ENCODE measurements at places on chromosomes 12 and 14. TPM values are rescaled to one million over a fixed set of nuclear protein-coding genes. Genes with fewer than 3 reads are reported as not detected.

- no peak for DNase-seq
These were observed 67.9 kb upstream of the BEGAIN start for GRCh38 chr14:100654814-100655740.

GRCh38 chr12:52164624-52165023, 27.2 kb downstream of the KRT80 start:
- no peak for DNase-seq

DNA sequence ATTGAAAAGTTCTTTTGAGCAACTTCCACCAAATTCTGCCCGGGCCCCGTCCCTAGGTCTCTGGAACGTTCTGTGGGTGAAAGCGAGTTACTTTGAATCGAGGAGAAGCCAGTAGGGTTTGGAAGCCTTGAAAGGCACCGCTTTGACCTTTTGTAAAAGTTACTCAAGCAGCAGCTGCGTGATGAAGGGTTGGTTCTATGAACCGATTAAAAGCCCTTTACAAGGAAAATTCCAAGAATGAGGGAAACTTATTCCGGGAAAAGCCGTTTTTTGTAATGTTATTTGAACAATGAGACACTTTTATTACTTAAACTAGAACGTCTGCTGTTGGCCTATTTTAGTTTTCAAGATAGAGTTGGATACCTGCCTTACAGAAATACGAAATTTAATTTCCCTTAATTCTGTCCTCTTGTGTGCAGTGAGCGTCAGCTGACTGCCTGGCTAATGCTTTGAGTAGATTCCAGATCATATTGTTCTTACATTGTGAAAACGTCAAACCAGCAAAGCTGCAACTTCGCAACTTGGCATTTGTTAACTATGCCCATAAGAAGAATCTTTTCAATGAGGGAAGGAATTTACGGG, 906 bp downstream of the LARP4 start:
- DNase-seq: peak; percentile 26

Gene PAPOLA
- total RNA-seq: 151 TPM

GRCh38 chr14:95191445-95192199, 34.3 kb upstream of the DICER1 start:
- no peak for DNase-seq

GRCh38 chr12:63804746-63805145, 25.0 kb downstream of the RXYLT1 start:
- no peak for DNase-seq

DNA sequence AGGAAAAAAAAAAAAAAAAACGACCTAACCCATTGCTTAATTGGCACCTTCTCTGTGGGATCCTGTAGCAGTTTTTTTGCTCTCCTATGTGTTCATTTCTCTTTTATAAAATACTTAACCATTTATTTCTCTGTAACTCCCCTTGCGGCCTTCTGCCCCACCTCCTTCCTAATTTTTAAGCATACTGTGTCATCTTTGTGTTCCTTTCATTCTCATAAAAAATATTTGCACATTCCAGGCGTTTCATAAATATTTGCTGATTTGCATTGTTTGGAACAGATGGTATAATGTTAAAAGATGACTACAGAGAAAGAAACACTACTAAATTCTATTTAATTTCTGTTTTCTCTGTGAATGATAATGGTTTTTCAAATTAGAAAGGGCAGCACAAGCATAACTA, 77.9 kb downstream of the NPAS3 start:
- no peak for DNase-seq

- no peak for DNase-seq
These were observed 2.9 kb downstream of the POLR3B start for GRCh38 chr12:106360400-106360994.

DNA sequence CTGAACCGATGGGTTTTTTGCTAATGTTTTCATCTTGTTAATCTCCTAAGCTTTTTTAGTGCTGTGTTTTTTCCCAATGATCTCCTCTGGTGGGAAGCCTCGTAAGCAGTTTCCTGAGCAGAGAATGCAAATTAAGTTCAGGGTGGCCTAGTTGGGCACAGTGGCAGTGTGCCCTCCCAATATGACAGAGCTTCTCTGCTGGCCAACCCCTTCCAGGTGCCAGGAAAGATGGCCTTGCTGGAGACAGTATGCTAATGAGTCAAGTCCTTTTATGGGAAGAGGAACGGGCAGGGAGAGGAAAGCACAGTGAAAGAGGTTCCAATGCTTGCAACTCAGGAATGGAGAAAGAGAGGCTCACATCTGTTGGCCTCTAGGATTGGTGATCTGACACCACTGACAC, 115.8 kb downstream of the GCH1 start:
- DNase-seq: no peak

GRCh38 chr12:1367331-1368291, 226.8 kb downstream of the FBXL14 start:
- no peak for DNase-seq

DNA sequence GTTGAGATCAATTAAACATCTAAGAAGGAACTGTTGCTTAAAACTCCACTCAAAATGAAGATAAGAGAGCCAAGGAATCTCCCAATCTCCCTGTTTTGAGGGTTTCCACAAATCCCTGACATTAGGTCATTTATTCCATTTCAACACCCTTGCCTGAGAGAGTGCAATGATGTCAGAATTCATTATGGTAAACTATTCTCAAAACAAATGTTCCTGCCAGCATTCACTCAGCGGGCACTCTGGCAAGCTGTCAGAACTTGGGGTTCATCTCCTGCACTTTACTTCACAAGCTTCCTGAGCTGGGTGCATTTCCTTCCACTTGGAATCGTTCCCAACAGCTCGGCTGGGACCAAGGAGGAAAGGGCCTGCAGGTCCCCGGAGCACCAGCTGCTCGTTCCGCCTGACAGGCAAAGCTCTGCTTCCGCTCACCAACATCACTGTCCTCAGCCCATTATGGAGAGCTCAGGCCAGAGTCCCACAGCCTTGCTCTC, 117.8 kb downstream of the TTC7B start:
- DNase-seq: peak; percentile 36

DNA sequence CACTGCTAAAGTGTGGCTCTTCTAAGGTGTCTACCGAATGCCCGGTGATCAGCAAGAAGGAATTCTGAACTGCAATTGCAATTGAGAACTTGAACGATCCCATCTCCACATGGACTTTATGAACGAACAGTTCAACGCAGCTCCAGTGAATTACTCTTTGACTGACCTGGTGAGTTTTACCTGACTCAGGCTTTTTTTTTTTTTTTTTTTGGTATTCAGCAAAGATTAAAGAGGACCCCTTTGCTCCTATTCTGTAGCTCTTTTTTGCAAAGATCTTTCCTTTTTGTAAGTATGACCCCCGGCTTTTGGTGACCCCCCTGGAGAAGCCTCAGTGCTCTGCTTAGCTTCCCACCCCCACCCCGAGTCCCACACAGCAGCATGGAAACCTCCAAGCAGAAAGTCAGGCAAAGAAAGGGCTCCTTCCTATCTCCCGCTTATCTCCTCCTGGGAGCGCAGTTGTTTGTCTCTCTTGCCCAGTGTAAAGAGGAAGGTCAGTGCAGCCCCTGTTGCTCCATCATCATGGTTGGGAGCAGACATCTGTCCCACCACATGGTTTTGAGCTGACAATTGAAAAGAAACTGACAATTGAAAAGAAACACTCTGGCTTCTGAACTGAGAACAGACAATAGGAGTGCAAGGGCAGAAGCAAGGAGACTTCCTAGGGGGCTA, 72.1 kb upstream of the DIO3 start:
- DNase-seq: no peak

DNA sequence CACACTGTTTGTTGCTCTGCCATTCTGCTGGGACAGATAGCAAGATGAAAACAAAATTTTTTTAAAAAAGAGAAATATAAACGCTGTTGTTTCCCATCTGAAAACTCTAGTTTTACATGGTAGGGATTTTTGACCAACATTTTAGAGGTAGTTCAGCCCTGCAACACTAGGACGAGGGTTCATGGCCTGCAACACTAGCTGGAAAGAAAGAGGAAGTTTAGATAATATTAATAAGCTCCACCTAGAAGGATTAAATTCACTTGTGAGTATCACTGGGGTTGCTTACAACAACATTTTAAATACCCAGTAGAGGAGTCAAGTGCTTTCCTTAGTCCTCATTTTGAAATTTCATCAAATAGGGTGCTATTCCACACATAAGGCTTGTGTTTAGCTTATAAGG, 68.2 kb downstream of the SRGAP1 start:
- no peak for DNase-seq

DNA sequence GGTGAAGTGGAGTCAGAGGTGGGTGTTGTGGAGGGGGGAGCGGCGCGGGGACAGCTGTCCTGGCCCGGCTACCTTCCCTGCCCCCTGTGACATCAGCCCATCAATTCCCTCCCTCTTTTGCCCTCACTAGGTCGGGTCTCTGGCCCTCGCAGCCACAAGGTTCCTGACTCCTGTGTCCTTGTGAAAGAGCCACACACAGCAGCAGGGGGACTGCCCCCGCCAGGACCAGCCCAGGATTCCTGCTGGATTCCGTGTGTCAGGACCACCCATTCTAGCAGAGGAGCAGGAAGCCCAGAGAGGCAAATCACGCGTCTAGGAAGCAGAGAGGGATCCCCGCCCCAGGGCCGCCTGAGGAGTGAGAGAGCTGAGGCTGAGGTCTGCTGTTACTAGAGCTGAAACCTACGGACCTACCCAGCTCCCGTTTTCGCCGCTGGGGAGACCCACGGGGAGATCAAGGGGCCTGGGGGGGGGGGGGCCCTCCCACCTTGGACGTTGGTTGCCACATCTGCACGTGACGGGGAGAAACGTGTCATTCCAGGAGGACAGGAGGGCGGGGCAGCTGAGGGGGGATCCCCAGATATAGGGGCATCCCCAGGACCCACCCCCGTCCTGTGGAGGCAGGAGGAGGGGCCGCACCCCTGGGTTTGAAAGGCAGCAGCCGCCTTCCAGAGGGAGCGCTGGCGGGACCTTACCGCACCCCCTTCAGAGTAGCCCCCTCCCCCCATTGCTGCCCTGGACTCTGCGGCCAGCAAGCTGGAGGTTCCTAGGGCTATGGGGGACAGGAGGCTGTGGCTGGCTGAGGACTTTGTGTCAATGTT, 12.5 kb upstream of the INF2 start:
- no peak for DNase-seq

DNA sequence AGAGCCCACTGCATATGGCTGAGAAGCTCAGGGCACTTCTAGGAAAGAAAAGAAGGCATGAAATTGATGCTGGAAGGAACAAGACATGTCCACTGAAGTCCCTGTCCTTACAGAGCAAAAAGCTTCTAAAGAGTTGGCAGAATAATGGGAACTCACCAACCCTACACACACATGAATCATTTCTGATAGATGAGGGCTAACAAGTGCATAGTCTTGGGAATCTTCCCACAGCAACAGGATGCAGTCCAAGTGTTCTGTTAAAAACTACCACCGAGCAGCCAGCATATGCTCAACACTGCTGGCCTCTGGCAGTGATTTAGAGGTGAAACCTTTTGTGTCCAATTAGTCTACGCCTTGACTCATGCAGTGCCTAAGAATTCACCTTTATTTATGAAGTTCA, 44.8 kb downstream of the RHOJ start:
- peak; percentile 46 for DNase-seq

GRCh38 chr12:80869264-80869663, 68.5 kb downstream of the LIN7A start:
- no peak for DNase-seq

- no peak for DNase-seq
These were observed 183.9 kb downstream of the APAF1 start for GRCh38 chr12:98828802-98829600.

Gene L3HYPDH
- 35.5 TPM for total RNA-seq

Gene FOXG1
- 0.26 TPM for total RNA-seq

DNA sequence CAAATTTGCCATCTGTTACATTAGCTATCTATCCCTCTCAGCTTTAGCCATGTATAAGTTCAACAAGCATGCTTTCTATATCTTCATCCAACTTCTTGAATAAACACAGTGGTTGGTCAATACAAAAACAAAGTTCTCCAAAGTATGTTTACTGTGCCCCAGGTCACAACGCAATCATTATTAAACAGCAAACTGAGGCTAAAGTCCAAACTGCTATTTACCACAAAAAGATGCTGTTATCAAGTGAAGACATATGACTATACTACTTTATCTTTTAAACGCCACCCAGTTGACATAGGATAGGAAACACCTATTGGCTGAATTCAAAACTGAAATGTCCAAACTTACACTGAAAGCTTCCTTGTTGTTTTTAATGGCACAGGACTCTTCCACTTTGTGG, 11.7 kb downstream of the ZCCHC8 start:
- no peak for DNase-seq

Gene INSM2
- not detected for total RNA-seq

Gene GZMH
- not detected for total RNA-seq

Gene TAOK3
- 38.9 TPM for total RNA-seq

- DNase-seq: no peak
These were observed 659.7 kb upstream of the TMEM132C start for GRCh38 chr12:127607146-127607725.

Gene FKBP3
- 36.6 TPM for total RNA-seq

Gene PLBD1
- total RNA-seq: 0.40 TPM

GRCh38 chr12:107590814-107591375, 94.7 kb upstream of the PWP1 start:
- DNase-seq: no peak

- no peak for DNase-seq
These were observed 39.0 kb upstream of the NRXN3 start for GRCh38 chr14:78131201-78131600.

DNA sequence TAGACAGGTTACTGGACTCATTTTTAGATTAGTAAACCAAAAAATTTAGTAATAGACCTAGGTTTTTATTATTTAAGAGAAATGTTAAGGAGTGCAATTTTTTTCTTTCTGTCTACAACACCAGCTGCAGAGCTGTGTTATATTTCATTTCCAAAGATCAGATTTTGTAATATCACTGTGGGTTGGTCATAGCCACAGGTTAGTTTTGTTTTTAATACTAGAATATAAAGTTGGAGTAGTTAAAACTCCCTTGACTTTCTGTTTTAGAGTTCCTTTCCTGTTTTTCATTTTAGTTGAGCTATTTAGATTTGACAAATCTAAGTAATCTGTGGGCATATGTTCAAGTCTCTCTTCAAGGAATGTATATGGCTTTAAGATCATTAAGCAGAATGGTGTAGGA, 30.7 kb upstream of the GARIN2 start:
- no peak for DNase-seq

Gene DCN
- 1.4 TPM for total RNA-seq

GRCh38 chr12:104064842-104065427, 604 bp downstream of the HCFC2 start:
- DNase-seq: no peak

DNA sequence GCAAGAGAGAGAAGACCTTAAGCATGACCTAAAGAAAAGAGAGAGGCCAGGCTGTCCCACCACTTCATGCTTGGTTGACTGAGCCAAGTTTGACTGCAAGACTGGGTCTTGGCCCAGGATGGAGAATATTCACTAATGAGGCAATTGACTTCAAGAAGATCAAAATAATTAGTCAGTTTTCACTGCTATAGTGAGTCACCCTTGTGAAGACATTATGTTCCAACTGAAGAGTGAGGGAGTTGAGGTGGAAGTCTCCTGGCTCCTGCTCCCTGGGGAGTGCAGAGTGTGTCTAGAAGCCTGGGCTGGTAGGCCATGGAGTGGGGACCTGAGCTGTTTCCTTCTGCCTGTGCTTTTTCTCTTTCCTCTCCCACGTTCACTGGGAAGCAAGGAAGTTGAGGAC, 117.6 kb downstream of the CACNA1C start:
- DNase-seq: no peak

- no peak for DNase-seq
These were observed 120.9 kb downstream of the BEGAIN start for GRCh38 chr14:100466111-100466856.

GRCh38 chr12:109932878-109933503, 32.9 kb downstream of the TCHP start:
- DNase-seq: no peak

GRCh38 chr12:89775063-89775985, 66.7 kb upstream of the ATP2B1 start:
- DNase-seq: no peak

Gene KCNA5
- not detected for total RNA-seq
